ENCODE measurements at places on chromosomes 7 and 10.
A peak's percentile ranks its signal among the peaks of the same experiment; 100 is the strongest.

DNA sequence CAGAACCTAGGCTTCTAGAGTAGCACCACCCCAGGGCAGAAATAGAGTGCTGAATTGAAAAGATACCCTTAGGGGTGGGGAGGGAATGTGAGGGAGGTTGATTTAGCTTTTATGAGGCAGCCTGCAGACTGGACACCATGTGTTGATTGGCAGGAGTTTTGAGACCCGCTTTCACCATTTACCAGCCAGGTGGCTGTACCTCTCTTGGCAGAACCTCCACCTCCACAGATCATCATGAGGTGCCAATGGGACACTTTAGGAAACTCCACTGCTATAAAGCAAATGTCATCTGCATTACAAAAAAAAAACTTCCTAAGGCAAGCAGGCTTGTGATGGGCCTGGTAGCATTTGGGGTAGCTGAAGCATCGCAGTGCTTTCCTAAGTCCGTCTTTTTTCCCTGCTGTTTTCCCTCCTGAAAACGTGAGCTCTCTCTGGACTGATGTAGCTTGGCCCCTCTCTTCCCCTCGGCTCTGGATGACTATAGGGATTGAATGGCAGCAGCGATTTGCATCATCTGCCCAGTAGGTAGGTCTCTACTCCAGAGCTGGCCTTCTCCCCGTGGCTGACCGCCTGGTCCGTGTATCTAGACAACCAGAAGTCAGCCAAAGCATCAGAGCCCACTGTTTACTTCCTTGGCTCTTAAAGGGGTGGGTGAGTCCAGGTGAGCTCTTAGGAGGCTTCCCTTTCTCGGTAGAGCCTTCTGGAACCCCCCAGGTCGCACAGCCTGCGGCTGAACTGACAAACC lies 1.3 kb downstream of the PCBD1 start:
- DNase-seq, result no peak

DNA sequence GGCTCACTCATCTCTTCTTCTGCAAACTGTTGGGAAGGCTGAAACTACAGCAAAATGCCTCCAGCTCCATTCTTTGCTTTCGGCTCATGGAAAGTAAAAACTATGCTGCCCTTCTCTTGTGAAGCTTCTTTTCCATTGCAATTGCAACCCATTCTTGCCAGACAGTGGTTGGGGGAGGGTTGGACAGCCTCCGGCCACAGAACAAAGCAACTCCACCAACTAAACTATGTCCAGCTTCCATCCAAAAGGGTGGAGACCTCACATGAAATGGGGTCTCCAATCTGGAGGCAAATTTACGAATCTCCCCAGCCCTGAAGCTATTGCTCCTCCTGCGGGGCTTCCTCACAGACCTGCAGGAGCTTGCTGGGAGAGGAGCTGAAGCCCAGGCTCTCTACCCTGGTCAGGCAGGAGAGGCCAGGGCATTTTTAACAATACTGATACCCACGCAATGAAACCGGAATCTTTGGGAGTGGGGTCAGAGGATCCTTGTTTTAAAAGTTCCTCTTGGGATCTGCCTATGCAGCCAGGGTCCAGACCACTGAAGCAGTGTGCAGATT lies 549 bp downstream of the GPNMB start:
- no peak for DNase-seq

DNA sequence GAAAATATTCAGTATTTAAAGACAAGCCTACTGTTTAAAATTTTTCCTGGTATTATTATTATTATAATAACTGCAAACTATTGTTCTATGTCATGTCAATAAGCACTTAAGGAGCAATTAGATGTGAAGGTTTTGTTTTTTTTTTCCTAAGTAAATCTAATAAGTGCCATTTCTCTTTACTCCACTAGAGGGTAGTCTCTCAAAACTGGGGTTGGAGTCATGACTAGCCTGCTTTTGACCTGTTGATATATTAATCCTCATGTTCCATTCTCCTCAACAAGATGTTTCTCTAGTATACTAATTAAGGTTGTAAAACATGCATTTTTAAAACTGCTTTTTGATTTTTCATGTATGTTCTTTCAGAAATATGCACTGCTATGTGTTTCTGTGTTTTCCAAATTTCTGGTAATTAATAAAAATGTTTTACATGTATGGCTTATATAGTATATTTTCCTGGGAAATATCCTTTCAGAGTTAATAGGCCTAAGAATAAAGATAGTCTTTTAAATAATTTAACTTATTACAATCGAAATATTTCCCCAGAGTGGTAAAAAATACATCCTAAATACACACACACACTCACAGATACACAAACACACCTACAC lies 1.0 kb upstream of the LRRN3 start:
- DNase-seq, result peak; percentile 67

DNA sequence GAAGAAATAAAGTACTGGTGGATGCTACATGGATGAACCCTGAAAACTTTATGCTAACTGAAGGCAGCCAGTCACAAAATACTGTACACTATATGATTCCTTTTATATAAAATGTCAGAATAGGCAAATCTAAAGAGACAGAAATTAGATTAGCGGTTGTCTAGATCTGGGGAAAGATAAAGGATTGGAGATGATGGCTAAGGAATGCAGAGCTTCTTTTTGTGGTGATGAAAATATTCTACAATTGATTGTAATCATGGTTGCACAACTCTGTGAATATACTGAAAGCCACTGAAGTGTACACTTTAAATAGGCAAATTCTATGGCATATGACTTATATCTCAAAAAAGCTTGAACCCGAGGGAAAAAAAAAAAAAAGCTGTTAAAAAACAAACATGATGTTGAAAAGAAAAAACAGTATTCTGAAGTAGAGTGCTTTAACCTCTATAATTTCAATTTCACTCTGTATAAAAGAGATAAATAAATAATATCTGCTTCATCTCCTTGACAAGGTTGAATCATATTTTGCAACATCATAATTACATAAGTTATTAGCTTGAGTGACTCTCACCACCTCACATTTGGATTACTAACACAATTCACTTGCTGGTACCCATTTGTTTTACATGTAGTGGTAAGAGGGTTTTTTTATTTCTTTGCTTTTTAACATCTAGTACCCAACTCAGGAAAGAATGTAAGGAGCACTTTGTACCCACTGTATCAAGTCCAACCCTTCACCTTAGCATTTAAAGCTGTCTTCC lies 2.8 kb upstream of the GNAI1 start:
- DNase-seq, result no peak

DNA sequence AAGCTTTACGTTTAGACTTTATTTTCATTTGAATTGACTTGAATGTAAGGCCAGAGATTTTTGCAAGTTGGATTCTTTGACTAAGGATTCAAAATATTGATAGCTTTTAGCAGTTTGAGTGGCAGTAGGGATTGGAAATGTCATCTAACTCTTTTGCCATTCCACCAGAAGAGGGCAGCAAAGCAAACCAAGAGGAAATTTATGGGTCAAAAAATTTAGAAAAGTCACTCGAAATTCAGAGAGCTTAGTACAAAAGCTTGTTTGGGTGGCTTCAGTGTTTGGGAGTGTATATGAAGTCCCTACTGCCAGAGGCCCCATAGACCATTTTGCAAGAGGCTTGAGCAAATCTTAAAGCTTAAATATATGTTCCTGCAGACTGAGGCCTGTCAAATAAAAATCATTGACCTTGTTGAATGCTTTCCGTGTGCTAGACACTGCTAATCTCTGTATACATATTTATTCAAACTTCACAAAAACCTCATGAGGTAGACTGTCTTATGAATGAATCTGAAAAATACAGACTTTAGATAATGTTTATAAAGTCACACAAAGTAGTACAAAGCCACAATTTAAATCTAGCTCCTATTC lies 44.6 kb upstream of the RSBN1L start:
- DNase-seq, result peak; percentile 53
